ENCODE measurements at places on chromosomes 12 and 14. TPM values are rescaled to one million over a fixed set of nuclear protein-coding genes. Genes with fewer than 3 reads are reported as not detected.

Gene PRH2
- not detected for total RNA-seq

Gene CEP128
- total RNA-seq, result 2.5 TPM

Gene RIMBP2
- total RNA-seq, result not detected

Gene PRB2
- not detected for total RNA-seq

Gene ADAMTS20
- not detected for total RNA-seq

Gene GCH1
- total RNA-seq, result 6.1 TPM

Gene PTHLH
- total RNA-seq, result not detected

Gene SERPINA10
- total RNA-seq, result not detected

Gene TGM1
- 0.35 TPM for total RNA-seq

Gene SLC5A8
- not detected for total RNA-seq
